ENCODE measurements at places on chromosomes 2 and 18. TPM values are rescaled to one million over a fixed set of nuclear protein-coding genes. Genes with fewer than 3 reads are reported as not detected.

Gene PAX3
- 0.88 TPM for polyA plus RNA-seq

Gene UBR3
- polyA plus RNA-seq = 54.2 TPM

Gene NTSR2
- polyA plus RNA-seq = not detected

Gene ORC2
- 22.6 TPM for polyA plus RNA-seq

Gene SMC6
- 60.3 TPM for polyA plus RNA-seq

Gene ALKAL2
- polyA plus RNA-seq = 3.0 TPM

Gene SNED1
- 2.5 TPM for polyA plus RNA-seq

Gene FZD7
- 37.8 TPM for polyA plus RNA-seq

Gene SF3B6
- 87.6 TPM for polyA plus RNA-seq

Gene ZNF396
- polyA plus RNA-seq = 1.2 TPM

Gene GREB1
- 10.3 TPM for polyA plus RNA-seq

Gene ATP8B1
- 3.6 TPM for polyA plus RNA-seq

Gene STON1
- polyA plus RNA-seq = 7.7 TPM

Gene SPC25
- 9.5 TPM for polyA plus RNA-seq

Gene CD8B2
- polyA plus RNA-seq = not detected

Gene FAM228A
- 0.32 TPM for polyA plus RNA-seq

Gene CLK1
- polyA plus RNA-seq = 145 TPM

Gene UPP2
- polyA plus RNA-seq = not detected

Gene RAD51AP2
- polyA plus RNA-seq = 0.07 TPM

Gene MC2R
- 0.04 TPM for polyA plus RNA-seq

Gene EIF5B
- polyA plus RNA-seq = 64.2 TPM

Gene ICOS
- not detected for polyA plus RNA-seq

Gene CSRNP3
- polyA plus RNA-seq = 7.9 TPM

Data from muscle of back (tissue), 13 donors.